ENCODE measurements at places on chromosomes 1 and 21.
A peak's percentile ranks its signal among the peaks of the same experiment; 100 is the strongest.

GRCh38 chr1:91026320-91026719 is 4.5 kb upstream of the ZNF644 start:
- no peak for DNase-seq

DNA sequence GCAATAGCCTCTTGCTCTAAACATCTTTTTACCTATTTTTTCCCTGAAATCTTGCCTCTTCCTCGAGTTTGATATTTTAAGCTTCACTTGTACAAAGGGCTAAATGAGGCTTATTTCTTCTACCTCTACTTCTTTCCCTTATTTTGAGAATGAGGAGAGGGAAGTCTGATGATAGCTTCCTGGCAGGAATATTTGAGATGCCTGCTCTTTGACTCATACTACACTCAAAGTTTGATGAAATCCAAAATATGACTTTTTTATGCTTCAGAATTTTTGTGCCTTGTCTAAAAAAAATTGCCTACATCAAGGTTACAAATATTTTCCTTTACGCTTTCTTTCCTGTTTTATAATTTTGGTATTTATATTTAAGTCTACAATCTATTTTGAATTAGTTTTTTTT is 624.4 kb upstream of the PLXNA2 start:
- DNase-seq: no peak

- peak; percentile 57 for DNase-seq
Measured at GRCh38 chr1:9455487-9456234, 83.6 kb upstream of the SLC25A33 start.

GRCh38 chr1:214312530-214313051 is 31.6 kb downstream of the SMYD2 start:
- DNase-seq: no peak

- DNase-seq: no peak
Measured at GRCh38 chr21:35547946-35548774, 499.1 kb upstream of the RUNX1 start.

DNA sequence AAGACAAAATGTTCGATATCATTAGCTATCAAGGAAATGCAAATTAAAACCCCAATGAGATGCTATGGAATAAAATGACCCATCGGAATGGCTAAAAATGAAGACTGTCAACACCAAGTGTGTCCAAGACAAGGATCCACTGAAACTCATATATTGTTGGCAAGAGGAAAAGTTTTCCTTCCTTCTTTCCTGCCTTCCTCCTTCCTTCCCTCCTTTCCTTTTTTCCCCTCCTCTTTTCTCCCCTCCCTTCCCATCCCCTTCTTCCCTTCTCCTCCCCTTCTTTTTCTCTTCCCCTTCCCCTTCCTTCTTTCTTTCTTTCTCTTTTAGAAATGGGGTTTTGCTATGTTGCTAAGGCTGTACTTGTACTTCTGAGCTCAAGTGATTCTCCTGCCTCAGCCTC is 64.2 kb upstream of the TENT5B start:
- DNase-seq: no peak

DNA sequence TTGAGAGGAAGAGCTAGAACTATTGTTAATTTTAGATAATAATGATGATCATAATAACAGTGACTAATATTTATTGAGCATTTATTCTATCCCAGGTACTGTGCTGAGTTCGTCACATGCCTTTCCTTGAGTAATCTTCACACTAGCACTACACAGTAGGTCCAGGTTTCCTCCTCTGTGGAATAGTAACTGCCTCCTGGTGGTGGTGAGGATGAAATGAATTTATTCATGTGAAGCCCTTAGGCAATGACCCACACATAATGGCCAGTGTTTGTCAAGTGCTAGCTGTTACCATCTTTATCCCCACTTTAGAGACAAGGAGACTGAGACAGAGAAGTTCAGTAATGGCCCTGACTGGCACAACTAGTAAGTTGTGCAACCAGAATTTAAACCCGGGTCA is 5.9 kb downstream of the NIPAL3 start:
- no peak for DNase-seq

- DNase-seq: no peak
Measured at GRCh38 chr1:7733276-7733675, 37.8 kb upstream of the VAMP3 start.

DNA sequence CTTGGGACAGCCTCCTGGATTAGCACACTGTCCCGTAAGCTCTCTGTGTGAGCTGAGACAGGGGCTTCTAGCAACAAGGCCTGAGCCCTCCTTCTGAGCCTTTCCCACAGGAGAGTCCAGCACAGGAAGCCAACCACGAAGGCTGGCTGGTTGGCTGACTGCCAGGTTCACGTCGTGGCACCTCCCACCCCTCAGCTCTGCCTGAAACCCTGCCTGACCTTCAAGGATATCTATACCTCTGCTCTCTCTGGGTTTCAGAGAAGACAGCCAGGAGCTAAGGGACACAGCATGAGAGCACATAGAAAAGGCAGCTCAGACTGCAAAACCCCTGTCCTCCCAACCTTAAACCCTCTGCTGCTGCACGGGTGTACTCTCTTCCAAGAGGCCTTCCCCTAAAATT is 13.9 kb downstream of the DLGAP3 start:
- DNase-seq: no peak

Measured in stimulated activated CD8-positive, alpha-beta memory T cell treated with anti-CD3 and anti-CD28 coated beads, Interleukin-2, amount 100 ng/mL, for 1 hour (primary cell).